ENCODE measurements at places on chromosomes 3 and 15. TPM values are rescaled to one million over a fixed set of nuclear protein-coding genes. Genes with fewer than 3 reads are reported as not detected.

DNA sequence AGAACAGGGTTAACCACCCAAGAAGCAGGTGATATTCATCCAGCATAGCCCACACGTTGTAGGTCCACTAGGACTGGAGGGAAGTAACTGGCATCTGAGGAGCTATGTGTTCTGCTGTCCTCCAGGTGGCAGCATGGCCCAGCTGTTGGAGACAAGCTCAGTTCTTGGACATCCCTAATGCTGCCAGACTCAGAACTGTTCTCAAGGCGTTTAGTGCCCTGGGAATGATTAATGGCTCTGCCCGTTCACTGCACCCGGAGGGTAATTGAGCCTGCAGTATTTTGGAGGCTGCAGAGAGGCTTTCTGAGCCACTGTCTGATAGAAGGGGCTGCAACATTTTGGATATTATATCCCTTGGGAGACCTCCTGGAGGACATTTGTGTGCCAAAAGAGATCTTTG is 521.3 kb upstream of the SEMA6D start:
- DNase-seq = no peak

DNA sequence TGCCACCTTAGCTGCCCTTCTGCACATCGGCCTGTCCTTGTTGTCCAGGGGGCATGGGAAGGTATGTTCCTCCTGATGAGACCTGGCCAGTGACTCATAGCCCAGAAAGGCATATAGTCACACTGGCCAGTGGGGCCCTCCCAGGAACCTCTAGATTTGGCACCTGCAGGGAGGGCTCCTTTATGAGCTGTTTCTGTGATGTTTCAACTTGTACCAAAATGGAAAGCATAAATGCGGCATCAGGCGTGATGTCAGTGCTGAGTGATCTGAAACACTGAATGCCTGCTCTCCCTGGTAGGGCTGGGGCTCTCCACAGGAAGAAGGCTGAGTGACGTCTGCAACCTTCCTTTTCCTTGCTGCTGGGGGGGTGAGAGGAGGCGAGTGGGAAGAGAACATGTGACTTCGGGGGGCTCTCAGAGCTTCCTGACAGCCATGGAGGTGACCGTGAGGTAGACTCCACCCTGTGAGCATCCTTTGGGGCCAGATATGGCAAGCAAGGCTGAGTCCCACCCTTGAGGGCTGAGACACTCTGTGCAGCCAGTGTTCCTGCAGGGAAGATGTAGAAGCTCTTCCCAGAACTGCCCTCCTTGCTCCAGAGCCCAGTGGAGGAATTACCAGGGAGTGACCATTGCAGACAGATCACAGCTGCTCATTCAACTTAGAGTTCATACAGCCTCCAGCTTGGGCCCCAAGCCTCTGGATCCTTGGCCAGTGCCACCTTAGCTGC is 37.1 kb upstream of the APEH start:
- DNase-seq = no peak

ARIH1 gene
- 26.2 TPM for total RNA-seq

DNA sequence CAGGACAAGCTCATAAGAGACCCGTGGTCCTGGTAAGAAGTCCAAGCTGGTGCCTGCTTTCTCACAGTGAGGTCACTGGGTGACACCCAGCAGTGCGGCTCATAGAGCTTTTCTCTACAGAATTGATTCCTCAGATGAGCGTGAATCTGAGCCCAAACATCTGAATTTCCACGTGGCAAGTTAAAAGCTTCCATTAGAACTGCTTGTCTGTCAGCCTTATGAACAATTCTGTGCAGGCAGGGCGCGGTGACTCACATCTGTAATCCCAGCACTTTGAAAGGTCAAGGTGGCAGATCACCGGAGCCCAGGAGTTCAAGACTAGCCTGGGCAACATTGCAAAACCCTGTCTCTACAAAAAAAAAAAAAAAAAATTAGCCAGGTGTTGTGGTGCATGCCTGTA is 113.1 kb upstream of the ABHD17C start:
- no peak for DNase-seq

ALDH1L1 gene
- total RNA-seq = 19.3 TPM

- DNase-seq = no peak
Observed at GRCh38 chr3:143287403-143287802, 167.8 kb downstream of the CHST2 start.

All from esophagus squamous epithelium (tissue), 5 donors.